ENCODE measurements at places on chromosomes 7 and 10.

DNA sequence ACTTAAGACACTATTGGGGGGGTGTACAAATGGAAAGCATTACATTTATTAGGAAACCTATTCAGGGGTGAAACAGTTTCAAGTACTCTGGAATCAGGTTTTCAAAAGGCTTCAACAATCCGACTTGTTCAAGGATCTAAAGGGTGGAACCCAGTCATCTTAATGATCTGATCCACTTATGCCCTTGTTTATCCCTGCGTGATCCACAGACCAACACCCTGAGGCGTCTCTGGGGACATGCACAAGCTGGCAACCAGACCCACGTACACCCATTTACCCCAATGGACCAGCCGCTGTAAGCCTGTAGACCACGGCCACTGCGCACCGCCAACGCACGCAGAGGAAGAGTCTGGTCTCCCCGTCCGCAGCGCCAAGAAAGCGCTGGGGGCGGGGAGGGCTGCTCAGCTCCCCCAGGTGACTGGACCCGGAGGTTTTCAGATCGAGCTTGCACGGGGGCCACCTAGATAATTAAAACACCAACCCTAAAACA is 13.4 kb downstream of the HNRNPF start:
- no peak for DNase-seq

GRCh38 chr10:78772486-78772885 is 296.3 kb upstream of the ZMIZ1 start:
- DNase-seq = no peak

- no peak for DNase-seq
Observed at GRCh38 chr10:25059990-25060389, 43.6 kb downstream of the THNSL1 start.

DNA sequence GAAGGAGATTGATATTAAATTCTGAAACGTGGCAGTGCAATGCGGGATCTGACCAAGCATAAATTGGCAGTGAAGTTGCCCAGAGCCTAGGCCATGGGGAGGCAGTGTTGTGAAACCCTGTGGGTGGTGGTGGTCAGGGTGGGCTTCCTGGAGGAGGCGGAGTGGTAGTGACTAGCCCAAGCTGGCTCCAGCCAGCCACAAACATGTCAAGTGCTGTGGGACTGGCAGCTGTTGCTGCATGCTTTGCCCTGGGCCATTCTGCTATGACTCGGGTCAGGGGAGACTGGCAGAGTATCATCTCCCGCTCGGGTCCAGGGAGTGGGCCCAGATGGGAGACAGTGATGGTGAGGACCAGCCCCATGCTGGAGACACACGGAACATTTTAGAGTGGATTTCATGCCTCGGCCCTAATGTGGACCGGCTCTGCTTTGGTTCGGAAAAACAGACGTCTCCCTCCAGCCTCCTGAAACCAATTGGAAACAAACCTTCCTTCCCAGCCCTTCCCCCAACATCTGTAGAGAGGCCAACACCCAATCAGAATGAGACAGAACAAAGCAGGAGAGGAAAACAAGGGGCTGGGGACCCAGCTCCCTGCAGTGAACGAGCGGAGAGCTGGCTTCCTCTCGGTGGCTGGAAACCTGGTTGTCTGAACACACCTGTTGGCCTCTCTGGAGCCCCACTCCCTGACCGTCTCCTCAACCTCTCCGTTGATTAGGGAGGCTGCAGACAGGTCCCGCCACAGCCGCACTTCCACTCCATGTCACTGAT is 58.2 kb downstream of the TMEM270 start:
- no peak for DNase-seq

DNA sequence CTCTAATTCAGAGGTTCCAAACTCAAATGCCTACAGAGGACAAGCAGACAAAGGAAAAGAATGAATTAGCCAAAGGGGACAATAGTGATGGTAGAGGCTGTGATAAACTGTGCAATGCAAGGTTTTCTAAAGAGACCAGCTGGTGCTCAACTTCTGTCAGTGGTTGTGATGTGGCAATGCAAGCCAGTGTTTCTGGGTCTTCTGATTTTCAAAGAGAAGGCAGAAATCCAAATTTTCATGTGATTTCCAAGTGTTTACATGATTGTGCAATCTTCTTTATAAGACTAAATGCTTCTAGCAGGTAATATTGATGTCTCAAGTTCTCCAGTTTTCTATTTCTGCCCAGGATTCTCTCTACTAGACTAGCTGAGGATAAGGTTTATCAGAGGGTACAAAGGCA is 135.9 kb downstream of the PCDH15 start:
- DNase-seq = no peak

- no peak for DNase-seq
Observed at GRCh38 chr7:23228412-23228811, 18.2 kb upstream of the GPNMB start.

Data from stimulated activated CD4-positive, alpha-beta T cell treated with anti-CD3 and anti-CD28 coated beads, Interleukin-1b, Interleukin-23, amount 100 ng/mL, for 24 hours (primary cell).